ENCODE measurements at places on chromosomes 16 and 17.

DNA sequence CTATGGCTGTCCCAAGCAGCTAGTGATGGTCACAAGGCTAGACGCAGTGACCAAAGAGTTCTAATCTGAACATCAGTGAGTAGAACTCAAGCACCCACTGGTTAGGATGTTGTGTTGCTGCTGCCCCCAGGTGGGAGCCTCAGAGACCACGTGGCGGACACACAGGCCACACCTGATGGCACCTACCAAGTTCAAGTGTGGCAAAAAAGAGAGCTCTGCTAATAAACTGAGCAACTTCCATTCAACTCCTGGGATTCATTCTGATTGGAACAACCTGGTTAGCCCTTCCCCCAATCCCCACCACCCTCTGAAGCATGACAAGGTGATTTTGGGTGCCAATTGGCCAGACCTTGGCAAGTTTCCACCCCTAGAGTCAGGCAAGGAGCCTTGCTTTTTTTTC is 3.5 kb upstream of the LCMT1 start:
- DNase-seq, result peak; percentile 40

DNA sequence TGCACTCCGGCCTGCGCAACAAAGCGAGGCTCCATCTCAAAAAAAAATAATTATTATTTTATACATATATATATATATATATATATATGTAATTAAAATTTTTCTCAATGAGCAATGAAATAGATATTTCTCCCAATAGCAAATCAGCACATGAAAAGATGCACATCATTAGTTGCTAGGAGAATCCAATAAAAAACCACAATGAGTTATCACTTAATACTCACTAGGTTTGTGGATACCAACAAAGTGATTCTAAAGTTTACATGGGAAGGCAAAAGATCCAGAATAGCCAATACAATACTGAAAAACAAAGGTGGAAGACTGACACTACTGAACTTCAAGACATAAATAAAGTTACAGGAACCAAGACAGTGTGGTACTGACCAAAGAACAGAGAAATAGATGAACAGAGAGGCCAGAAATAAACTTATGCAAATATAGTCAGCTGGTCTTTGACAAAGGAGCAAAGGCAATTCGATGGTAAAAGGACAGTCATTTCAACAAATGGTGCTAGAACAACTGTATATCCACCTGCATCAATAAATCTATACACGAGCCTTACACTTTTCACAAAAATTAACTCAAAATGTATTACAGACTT is 13.6 kb downstream of the SMG6 start:
- no peak for DNase-seq

GRCh38 chr17:3805581-3805980 is 4.6 kb upstream of the ITGAE start:
- no peak for DNase-seq

GRCh38 chr16:11159282-11159681 is 96.7 kb downstream of the SOCS1 start:
- no peak for DNase-seq

- peak; percentile 36 for DNase-seq
Measured at GRCh38 chr16:85583491-85584181, 29.5 kb upstream of the GSE1 start.

DNA sequence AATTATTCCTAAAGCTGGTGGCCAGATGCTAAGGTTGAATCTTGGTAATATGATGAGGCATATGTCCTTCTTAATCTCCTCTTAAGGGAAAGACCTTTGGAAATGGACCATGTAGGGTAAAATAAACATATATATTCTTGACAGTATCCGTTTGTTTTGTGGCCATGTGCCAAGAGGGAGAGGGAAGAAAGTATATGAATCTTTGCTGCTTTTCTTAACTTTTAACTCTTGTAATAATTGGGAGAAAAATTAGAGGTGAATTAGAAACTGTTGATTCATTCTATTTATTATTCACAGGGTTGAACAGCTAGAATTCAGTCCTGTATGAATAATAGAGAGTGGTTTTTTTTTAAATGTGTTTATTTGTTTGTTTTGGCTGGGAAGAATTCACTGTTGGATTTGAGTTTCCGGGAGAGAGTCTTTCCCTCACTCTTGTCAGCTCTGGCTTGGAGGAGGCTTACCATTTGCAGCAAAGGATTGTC is 31.6 kb downstream of the AATF start:
- DNase-seq, result no peak

GRCh38 chr17:76499267-76499667 is 2.0 kb downstream of the RHBDF2 start:
- no peak for DNase-seq

GRCh38 chr17:38870259-38871165 is 654 bp downstream of the LASP1 start:
- DNase-seq, result peak; percentile 81

DNA sequence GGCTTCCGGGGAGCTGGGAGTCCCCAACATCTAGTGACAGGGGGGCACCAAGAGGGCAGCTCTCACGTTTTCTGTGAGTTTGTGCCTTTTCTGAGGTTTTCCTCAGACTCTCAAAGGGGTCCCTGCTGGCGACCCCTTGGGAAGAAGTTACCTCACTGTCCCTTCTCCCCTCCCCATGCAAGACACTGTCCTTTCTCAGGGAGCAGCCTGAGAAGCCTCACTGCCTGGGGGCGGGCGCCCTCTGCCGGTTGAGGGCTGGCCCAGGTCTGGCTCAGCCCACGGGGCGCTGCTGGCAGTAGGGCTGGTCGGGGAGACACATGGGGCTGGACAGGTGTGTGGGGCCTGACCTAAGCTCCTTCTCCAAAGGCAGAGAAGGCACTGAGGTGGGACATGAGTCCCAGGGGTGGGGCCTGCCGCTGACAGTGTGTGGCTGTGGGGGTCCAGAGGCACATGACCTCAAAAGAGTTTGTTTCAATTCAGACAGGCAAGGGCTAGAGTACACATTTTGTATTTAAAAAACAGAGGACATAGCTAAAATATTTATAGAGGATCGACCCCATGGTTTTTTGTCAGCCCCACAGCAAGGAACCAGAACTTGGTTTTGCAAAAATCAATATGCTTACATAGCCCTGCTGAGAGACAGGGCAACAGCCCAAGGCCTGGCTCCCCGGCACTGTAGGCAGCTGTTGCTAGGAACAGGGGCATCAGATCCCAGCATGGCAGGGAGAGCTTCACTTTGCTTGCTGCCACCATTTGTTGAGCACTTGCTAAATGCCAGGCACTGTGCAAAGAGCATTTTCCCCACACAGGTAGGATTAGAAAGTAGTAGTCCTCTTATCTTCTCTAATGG is 18.5 kb upstream of the ALDH3A1 start:
- DNase-seq, result peak; percentile 89

DNA sequence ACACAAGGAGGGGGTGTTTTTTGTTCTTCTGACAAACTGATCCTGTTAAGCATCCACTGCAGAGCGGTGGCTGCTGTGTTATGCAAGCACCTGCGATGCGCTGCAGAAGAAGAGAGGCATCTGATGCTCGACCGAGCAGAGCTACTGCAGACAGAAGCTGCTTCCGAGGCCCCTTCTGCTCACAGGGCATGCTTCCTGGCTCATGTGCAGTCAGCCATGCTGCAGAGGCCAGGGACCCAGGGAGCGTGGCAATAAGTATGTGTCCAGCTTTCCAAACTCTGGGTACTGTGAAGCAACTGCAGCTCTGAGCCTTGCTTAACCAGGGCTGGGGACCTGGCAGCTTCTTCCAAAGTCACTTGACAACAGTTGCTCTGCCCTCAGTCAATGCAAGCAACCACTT is 448.6 kb upstream of the RBFOX1 start:
- DNase-seq, result no peak

DNA sequence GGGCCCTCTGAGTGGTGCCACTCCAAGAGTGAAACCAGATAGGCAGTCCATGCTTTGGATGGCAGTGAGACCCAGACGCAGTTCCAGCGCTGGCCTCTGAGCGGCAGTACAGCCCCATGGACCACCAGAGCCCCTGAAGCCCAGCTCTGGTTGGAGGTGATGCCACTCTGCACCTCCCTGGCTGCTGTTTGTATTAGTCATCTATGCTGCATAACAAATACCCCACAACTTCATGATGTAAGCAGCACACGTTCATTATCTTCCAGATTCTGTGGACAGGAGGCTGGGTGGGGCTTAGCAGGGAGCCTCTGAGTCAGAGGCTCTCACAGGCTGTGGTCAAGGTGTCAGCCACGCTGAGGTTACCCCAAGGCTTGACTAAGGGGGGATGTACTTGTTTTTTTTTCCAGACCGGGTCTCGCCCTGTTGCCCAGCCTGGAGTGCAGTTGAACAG is 5.1 kb upstream of the NME4 start:
- peak; percentile 93 for DNase-seq

- DNase-seq, result no peak
Measured at GRCh38 chr17:46964315-46965265, 14.5 kb downstream of the RPRML start.

DNA sequence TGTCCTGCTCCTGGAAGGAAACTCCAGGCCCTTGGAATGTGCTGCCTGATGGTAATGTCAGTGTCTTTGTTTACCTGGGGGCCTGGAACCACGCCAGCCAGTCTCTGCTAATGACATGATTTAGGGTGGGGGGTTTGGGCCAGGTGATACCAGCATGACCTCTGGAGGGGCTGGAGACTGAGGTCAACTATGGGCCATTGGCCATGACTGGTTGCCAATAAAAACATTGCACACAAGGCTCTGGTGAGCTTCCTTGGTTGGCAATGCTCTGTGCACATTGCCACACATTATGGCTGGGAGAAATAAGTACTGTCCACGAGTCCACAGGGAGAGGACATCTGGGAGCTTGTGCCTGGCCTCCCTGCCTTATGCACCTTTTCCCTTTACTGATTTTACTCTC is 52.5 kb downstream of the LITAF start:
- no peak for DNase-seq

DNA sequence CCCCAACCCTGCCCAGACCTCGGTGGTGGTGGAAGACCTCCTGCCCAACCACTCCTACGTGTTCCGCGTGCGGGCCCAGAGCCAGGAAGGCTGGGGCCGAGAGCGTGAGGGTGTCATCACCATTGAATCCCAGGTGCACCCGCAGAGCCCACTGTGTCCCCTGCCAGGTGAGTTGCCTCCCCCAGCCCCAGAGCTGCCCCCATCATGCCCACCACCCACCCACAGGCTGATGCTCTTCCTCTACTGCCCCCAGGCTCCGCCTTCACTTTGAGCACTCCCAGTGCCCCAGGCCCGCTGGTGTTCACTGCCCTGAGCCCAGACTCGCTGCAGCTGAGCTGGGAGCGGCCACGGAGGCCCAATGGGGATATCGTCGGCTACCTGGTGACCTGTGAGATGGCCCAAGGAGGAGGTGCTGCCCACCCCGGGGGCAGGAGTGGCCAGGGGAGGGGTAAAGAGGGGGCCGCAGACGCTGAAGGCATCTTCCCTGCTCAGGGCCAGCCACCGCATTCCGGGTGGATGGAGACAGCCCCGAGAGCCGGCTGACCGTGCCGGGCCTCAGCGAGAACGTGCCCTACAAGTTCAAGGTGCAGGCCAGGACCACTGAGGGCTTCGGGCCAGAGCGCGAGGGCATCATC is 8.4 kb downstream of the GALK1 start:
- no peak for DNase-seq

DNA sequence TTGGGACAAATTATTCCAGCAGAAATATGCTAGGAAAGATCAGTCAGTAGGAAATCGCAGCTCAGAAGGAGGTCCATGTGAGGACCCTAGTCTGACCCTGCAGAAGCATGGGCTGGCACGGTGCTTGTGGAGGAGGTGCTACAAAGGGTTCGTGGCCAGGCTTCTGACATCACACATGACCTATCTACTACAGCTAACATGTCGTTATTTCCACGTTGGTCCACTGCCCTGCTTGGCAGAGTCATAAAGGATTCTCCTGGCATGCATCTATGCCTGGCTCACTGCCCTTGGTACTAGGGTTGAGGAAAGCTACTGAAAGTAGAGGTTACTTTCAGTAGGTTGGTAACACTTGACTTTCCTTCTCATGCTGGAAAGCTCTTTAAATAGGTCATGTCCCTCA is 118.1 kb upstream of the SHISA6 start:
- DNase-seq, result no peak

DNA sequence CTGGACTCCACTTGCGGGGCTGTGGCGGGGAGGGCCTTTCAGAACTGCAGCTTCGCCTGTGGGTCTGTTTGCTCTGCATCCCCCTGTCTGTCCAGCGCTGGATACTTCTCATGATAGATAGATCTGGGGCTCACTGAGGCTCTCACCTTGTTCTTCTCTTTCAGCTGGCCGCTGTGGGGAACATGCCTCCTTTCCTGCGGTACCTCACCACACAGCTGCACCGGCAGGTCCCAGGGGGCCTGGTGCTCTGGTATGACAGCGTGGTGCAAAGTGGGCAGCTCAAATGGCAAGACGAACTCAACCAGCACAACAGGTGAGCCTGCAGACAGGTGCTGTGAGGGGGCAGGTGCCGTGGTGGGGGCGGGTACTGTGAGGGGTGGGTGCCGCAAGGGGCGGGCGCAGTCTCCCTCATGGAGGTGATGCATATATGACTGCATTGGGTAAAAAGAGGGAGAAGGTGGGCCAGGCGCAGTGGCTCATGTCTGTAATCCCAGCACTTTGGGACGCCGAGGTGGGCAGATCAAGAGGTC is 6.2 kb downstream of the ENGASE start:
- DNase-seq, result no peak

GRCh38 chr16:14529010-14529669 is 100.9 kb downstream of the PARN start:
- peak; percentile 52 for DNase-seq

GRCh38 chr16:4936991-4937781 is at the start of gene PPL:
TSS of gene PPL (minus strand) at chr16:4937148. CDS start at chr16:4937045, 103 bp downstream.
- DNase-seq, result no peak

DNA sequence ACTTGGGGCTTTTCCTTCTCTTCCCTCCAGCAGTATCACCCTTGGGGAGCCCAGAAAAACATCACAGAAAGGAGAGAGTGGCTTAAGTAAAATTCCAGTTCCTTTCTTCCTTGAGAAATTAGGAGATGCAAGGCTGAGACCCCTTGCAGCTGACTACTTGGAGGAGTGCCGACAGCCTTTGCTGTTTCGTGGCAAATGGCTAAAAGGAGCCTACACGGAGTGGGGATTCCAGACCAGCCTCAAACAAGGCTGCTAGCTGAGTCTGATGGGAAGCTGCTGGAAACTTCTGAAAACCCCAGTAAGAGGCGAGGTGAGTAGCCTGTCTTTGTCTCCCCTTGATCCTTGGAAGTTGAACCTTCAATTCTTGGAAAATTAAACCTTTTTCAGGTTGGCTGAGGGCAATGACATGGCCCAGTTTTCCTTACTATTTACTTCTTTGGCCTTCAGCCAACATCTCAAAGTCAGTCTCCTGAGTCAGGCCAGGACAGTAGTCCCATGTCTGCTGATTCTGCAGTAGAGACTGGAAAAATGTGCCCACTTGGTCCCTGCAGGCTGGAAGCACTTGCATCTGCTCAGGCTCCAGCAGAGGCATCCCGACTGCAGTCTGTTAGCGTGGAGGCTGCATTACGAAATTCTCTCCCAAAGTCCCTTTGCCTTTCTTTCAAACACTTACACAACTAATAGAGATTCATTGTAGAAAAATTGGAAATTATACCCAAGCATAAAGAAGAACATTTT is 23.4 kb downstream of the SMIM36 start:
- no peak for DNase-seq

DNA sequence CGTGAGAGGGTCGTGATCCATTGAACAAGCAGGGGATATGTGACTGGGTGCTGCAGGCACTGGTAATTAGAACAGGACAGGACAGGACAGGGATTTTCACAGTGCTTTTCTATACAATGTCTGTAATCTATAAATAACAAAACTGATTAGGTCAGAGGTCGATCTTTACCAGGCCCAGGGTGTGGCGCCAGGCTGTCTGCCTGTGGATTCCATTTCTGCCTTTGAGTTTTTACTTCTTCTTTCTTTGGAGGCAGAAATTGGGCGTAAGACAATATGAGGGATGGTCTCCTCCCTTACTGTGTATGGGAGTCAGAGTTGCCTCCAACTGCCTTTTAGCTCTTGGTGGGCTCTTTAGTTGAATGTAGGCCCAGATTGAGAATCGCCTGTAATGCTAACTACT is 1.5 kb upstream of the ZNF764 start:
- DNase-seq, result no peak

GRCh38 chr17:60863892-60864707 is 186.4 kb downstream of the BCAS3 start:
- DNase-seq, result no peak
